ENCODE measurements at places on chromosomes 12 and 14.

DNA sequence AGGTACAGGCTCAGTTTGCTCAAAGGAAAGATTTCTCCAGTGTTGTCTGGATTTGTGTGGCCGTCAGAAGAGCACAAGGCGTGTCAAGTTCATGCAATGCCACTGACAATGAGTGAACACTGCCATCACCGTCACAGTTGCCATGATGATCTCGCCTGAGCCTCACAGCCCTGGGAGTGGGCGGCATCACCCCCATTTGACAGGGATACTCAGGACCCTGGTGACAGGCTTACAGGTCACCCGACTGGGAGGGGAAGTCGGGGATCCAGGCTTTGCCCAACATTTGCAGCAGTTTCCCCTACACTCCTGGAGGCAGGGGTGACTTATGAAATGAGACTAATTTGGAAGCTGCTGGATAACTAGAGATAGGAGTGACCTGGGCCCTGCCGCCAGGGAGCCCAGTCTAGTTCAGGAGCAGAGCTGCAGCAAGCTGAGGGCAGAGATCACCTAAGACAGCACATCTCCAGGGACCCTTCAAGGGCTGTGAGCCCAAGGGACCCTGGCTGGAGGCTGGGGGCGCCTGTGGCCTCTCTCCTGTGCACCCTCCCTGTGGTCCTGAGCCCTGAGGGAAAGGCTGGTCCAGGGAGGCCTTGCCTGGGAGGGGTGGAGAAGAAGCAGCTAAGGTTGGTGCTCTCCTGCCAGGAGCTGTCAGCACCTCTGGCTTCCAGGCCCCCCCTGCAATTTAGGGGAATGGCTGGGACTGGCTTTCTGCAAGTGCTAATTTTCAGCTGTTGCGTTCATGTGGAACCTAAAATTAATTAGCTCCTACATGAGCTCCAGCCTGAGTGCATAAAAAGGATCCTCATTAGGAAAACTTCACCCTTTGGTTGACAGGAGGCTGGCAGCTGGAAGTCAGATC lies 32.4 kb upstream of the BEGAIN start:
- no peak for DNase-seq

- no peak for DNase-seq
Observed at GRCh38 chr12:22377731-22378496, 43.4 kb upstream of the ST8SIA1 start.

DNA sequence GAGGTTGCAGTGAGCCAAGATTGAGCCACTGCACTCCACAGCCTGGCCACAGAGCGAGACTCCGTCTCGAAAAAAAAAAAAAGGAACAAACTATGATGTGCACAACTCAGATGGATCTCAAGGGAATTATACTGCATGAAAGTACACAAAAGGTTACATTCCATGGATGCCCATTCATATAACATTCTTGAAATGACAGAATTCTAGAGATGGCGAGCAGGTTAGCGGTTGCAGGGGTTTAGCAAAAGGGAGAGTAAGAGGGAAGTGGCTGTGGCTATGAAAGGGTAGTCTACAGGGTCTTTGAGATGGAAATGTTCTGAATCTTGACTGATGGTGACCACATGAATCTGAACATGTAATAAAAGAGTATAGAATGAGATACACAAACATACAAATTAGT lies 49.7 kb downstream of the CKB start:
- no peak for DNase-seq

GRCh38 chr12:92551853-92552397 lies 150.9 kb upstream of the PLEKHG7 start:
- no peak for DNase-seq

DNA sequence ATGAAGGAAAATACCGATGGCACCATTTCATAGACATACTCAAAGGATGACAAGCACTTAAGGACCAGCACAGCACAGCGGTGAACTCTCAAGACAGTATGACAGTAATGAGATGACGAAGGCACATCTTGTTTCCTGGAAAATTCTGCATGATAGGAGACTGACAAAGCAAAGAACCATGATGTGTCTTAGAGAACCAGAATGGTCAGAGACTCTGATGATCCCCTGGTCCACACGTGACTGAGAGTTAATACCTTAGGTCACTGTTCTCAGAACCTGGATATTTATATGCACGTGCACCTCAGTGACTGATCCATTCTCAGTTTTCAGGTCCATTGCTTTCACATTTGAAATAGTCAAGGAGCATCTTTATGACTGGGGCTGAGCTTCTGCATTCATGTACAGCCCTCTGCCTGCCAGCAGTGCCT lies 35.3 kb downstream of the PROX2 start:
- no peak for DNase-seq

DNA sequence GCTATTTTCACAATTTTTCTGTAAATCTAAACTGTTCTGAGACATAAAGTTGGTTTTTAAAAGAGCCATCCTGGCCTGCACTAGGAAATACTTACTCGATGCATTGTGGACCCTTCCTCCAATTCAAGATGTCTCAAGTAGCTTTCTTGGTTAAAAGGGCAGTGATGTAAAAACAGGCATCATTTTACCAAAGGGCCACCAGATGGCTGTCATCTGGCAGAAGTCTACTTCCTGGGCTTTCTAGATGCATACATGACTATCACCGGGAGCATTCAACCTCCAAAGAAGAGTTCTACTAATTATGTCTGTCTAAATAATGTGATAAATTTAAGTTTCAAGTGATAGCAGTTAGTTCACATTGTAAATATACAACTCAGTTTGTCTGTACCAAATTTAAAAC lies 96.8 kb upstream of the FRMD6 start:
- DNase-seq: no peak

GRCh38 chr14:54535646-54536045 lies 25.9 kb downstream of the CGRRF1 start:
- DNase-seq: no peak

DNA sequence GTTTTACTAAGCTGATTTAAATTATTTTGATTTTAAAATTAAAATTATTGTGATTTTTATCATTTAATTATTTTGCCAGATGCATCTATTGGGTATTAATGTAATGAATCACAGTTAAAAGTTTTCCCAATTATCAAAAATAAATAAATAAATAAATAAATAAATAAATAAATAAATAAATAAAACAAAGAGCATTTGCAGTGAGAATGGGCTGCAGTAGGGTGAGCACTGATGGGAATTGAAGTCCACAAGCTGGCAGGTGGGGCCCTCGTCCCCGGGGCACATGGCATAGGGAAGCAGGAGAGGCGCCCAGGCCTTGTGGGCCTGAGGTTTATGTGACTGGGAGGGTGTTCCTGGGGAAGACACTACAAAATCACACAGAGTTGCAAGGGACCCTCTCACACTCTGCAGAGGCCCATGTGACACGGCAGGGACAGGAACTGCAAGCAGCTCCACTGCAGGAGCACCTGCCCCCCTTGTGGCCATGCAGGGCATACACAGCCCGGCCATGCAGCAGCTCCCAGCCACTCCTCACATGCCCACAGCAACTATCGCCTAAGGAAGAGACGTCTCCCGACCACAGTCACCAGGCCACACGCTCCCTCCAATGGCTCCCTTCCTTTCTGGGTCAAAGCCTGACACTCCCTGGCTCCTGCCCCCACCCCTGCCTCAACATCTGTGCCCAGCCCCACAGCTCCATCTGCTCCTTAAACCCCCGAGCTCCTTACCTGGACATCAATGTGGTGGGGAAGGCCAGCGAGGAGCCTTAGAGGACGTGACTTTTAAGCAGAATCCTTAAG lies 256.3 kb upstream of the SFSWAP start:
- no peak for DNase-seq

DNA sequence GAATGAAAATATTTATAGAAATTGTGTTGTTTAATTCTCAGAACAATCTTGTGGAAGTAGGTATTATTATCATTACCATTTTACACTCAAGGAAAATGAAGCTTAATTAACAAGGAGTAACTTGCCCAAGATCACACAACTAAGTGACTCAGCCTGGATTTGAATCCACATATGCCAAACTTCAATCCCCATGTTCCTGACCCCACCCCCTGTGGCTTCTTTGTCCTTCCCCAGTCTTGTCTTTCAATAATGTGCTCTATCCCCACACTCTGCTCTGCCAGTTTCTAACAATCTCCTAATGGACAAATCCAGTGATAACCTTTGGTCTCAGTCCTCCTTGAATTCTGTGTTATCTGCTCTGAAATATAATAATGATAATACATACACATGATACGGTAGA lies 355.2 kb downstream of the BMP4 start:
- no peak for DNase-seq

GRCh38 chr14:77037215-77037937 lies 8.9 kb upstream of the IRF2BPL start:
- DNase-seq: no peak

- DNase-seq: no peak
Observed at GRCh38 chr12:114924946-114925475, 241.0 kb upstream of the TBX3 start.

Measured in NCI-H2107 (cell line).